Tibial nerve (tissue), 4 donors: ENCODE measurements at places on chromosomes 6 and 20. TPM values are rescaled to one million over a fixed set of nuclear protein-coding genes. Genes with fewer than 3 reads are reported as not detected.

PPP1R14C gene
- total RNA-seq = not detected

- peak within 1 kb of the TSS; percentile 88 for H3K4me3 ChIP-seq
- no peak for DNase-seq
- H3K4me1 ChIP-seq = no peaks in the 10 kb centered on the region
Measured at GRCh38 chr6:137044366-137045221, at the start of gene IL20RA. Gene IL20RA, minus strand, starts transcription at chr6:137044965. Its CDS starts 237 bp downstream, at chr6:137044728.

DNA sequence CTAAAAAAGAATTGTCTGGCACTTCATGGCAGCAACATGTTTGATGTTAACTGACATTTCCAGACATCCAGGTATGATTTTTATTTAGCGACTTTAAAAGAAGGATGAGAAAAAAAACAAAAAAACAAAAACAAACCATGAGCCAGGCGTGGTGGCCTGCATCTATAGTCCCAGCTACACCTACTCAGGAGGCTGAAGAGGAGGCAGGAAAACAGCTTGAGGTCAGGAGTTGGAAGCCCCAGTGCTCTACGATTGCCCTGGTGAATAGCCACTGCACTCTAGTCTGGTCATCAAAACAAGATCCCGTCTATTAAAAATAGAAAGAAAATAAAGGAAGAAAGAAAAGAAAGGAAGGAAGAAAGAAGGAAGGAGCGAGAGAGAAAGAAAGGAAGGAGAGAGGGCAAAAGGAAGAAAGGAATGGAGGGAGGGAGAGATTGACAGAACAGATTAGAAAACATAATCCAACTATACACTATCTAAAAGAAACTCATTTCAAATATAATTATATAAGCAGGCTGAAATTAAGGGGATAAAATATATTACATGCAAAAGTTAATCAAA, 141.6 kb downstream of the TRIM27 start:
- peaks cover 98% of the 10 kb centered on the region for H3K27me3 ChIP-seq
- H3K4me1 ChIP-seq = no peaks in the 10 kb centered on the region
- H3K27ac ChIP-seq = no peak overlapping the region
- DNase-seq = no peak
- no peaks in the 10 kb centered on the region for H3K36me3 ChIP-seq
- H3K4me3 ChIP-seq = no peak overlapping the region

DNA sequence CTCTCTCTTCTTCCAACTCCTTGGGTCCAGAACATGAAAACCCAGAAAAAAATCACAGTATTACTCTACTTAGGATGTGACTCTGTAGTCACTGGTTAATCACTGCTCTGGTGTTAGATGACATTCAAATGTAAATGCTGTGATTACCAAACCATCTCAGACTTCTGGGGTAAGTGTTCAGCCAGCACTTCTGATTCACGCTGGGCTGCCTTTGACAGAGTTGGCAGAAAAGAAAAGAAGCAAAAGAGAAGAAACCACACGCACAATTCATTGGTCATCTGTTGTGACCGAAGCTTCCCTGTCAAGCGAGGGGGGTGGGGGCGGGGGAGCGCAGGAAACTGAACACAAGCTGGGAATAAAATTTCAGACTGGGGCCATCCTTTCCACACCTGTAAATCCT, 82.7 kb downstream of the PSMG4 start:
- H3K27me3 ChIP-seq = no peaks in the 10 kb centered on the region
- peaks cover 53% of the 10 kb centered on the region for H3K4me1 ChIP-seq
- no peak overlapping the region for H3K4me3 ChIP-seq
- H3K36me3 ChIP-seq = no peaks in the 10 kb centered on the region
- H3K27ac ChIP-seq = no peak overlapping the region
- peak; percentile 36 for DNase-seq

GRCh38 chr20:31549513-31549880, 35.3 kb downstream of the HM13 start:
- no peak overlapping the region for H3K27ac ChIP-seq
- H3K4me3 ChIP-seq = no peak overlapping the region
- H3K4me1 ChIP-seq = peaks cover 2% of the 10 kb centered on the region
- H3K27me3 ChIP-seq = no peaks in the 10 kb centered on the region
- no peak for DNase-seq

DNA sequence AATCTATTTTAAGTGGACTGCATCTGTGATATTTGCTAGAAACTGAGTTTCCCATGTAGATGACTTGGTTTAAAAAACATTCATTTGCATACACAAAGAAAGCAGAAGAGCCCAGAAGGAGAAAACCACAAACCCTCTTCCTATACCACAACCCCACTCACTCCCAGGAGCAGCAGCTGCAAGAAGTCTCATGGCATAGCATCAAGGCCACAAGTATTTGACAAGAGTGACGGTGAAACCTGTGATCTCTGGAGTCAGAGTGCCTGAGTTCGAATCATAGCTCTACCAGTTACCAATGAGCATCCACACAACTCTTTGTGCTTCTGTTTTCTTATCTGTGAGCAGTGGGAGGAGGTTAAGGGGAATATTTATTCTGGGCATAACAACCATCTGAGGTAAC, 44.7 kb upstream of the SIRPG start:
- H3K4me1 ChIP-seq = no peaks in the 10 kb centered on the region
- H3K4me3 ChIP-seq = no peak overlapping the region
- no peak for DNase-seq
- no peaks in the 10 kb centered on the region for H3K36me3 ChIP-seq

GRCh38 chr20:1888796-1889463, 6.3 kb upstream of the SIRPA start:
- no peak overlapping the region for H3K4me3 ChIP-seq
- H3K4me1 ChIP-seq = no peaks in the 10 kb centered on the region
- no peak overlapping the region for H3K27ac ChIP-seq
- H3K36me3 ChIP-seq = no peaks in the 10 kb centered on the region
